ENCODE measurements at places on chromosomes 6 and 20.

GRCh38 chr6:56686429-56686828 lies 43.7 kb upstream of the DST start:
- DNase-seq = no peak

- no peak for DNase-seq
Observed at GRCh38 chr6:159086033-159086618, 41.3 kb upstream of the TAGAP start.

DNA sequence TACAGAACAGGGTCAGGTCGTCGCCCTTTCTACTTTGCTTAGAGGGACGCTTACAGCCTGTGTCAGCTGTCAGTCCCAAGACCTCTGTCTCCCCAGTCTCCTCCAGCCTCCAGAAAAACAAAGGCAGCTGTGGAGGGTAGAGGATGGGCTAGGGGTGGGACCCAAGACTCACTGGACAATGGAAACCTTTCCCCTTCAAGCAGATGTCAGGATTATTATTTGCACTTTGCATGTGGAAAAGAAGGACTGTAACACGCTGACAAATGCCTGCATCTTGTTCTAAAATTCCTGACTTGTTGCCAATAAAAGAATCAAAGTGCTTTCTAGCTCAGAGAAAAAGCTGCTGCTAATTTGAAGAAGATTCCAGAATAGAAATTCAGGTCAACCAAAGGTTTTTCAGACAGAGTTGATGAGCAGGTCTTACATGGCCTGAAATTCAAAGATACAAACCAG lies 58.7 kb downstream of the SNX5 start:
- no peak for DNase-seq

DNA sequence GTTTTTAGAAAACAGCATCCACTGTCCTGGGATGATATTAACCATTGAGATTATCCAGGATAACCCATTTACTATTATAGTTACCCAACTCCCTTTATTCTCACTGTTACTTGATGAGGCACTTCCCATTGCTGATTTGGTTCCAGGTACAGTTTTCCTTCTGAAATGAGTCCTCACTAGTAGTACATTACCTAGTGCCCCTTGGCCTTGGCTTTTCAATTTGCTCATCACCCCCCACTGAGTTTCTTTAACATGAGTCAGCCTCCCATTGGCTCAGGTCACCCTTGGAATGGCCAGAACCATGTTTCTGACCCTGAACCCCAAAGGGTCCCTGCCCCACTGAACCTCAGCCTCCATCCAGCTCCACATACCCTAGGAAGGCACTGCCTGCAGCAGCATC lies 28.4 kb downstream of the MDGA1 start:
- no peak for DNase-seq

GRCh38 chr6:14762077-14762476 lies 483.8 kb upstream of the JARID2 start:
- DNase-seq = no peak

- no peak for DNase-seq
Observed at GRCh38 chr6:142728364-142728763, 216.6 kb downstream of the HIVEP2 start.

- DNase-seq = no peak
Observed at GRCh38 chr6:133099573-133099972, 141.6 kb upstream of the EYA4 start.

DNA sequence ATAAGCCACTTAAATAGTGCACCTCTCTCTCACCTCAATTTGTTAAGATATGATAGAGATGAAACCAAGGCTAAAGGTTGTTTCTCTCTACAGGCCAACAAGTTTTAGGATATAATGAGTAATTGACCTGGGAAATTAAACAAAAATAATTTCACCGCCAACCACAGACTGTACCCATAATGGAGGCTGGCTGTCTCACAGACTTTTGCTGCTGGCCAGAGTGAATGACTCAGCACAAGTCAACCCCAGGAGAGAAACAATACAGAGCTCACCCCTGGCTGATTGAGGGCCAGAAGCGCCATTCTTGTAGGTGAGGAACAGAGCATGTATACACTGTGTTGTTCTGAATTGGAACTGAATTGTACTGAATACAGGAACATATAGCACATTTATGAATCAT lies 99.9 kb downstream of the CAP2 start:
- DNase-seq = no peak

DNA sequence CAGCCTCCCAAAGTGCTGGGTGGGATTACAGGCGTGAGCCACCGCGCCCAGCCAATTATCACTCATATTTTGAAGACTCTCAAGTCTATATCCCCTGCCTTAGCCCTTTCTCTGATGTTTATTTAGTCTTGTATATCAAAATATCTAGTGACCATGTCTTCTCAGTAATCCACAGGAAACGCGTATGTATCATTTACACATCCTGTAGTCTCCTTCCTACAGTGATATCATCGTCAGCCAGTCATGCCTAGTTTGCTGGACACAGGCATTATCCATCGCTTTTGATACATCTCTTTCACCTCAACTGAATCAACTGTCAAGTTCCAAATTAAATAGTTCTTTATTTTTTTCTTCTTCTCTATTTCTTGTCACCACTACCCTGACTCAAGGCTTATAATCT lies 223.7 kb downstream of the NKAIN2 start:
- DNase-seq = no peak

DNA sequence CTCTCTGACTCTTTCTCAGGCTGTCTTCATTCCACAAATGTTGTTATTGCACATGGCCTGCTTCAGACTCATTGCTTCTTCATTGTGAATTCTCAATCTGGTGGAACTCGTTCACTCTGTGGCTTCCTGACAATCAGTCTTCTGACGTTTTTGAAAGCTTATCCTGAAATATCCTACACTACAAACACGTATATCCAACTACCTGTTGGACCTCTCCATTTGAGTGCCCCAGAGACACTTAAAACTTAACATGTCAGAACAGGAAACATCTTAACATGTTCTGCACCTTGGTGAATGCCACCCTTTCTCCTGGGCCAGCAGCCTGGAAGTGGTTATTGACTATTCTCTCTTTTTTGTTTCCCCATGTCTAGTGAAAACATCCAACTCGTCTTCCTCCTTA lies 50.8 kb downstream of the AIG1 start:
- DNase-seq = no peak

Data from ovary (tissue), 10 donors.